ENCODE measurements at places on chromosomes 2 and 18. TPM values are rescaled to one million over a fixed set of nuclear protein-coding genes. Genes with fewer than 3 reads are reported as not detected.

Gene GNLY
- total RNA-seq = not detected

Gene UGT1A3
- not detected for total RNA-seq

Gene LAMA3
- 4.9 TPM for total RNA-seq

Gene DAPL1
- not detected for total RNA-seq

Gene SYT4
- 10.4 TPM for total RNA-seq

Gene MSTN
- not detected for total RNA-seq

Gene DCDC2C
- not detected for total RNA-seq

Gene CABYR
- 48.4 TPM for total RNA-seq

DNA sequence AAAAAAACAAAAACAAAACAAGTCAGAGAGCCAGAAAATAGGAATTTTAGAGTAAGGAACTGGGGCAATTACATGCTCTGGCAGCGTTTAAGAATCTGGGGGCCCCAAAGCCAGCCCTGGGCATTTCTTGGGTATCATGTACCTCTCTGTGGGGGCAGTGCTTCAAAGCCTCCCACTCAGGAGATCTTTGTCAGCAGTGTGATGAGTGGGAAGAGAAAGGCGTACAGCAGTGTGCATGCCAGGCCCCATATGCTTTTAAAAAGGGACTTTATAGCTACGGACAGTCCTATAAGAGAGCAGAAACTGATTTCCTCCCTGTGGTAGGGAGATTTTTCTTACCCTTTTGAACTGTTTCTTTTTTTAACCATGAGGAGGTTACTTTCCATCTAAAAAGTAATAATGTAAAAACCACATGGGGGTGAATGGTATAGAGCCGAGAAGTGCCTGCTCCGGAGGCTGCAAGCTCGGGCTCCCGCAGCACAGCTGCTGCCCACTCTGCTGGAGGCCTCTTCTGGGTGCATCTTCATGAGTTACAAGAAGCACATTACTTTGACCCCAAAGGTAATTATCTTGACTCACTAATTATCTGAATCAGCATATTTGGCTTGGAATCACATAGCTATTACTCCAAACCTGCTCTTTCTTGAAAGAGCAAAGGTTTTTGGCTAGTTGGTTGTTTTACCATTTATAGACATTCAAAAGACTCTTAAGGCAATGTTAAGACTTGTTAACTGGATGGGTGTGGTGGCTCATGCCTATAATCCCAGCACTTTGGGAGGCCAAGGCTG is 46.4 kb downstream of the PROC start:
- H3K4me3 ChIP-seq = no peak overlapping the region
- peaks cover 23% of the 10 kb centered on the region for H3K4me1 ChIP-seq
- H3K27me3 ChIP-seq = no peaks in the 10 kb centered on the region
- peak overlapping the region; percentile 79 for H3K27ac ChIP-seq
- no peak for DNase-seq

GRCh38 chr2:17571681-17572080 is 31.2 kb downstream of the VSNL1 start:
- no peak overlapping the region for H3K4me3 ChIP-seq
- no peaks in the 10 kb centered on the region for H3K27me3 ChIP-seq
- 0 out of 2 replicates have a peak overlapping the region, but pooled peaks have one; percentile 11 for H3K27ac ChIP-seq
- no peak for DNase-seq

- no peaks in the 10 kb centered on the region for H3K4me1 ChIP-seq
- H3K27ac ChIP-seq = no peak overlapping the region
- no peaks in the 10 kb centered on the region for H3K36me3 ChIP-seq
- peak; percentile 62 for DNase-seq
- peaks cover 28% of the 10 kb centered on the region for H3K27me3 ChIP-seq
Observed at GRCh38 chr2:232875256-232876121, 5.4 kb downstream of the SNORC start.

DNA sequence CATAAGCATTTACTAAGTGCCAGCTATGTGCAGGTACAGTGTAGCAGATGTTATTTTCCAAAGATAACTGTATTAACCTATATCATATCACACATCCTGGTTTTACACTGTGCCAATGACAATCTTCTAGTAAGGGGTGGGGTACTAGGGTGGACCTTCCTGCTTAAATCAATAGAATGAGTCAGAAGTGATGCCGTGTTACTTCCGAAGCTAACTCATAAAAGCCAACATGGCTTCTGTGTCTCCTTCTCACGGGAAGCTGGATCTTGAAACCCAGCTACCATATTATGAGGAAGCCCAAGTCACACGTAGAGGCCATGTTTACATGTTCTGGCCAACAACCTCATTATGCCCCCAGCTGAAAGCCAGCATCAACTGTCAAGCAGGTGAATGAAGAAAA is 59.1 kb downstream of the MRPL33 start:
- no peak for DNase-seq
- no peak overlapping the region for H3K4me3 ChIP-seq
- H3K36me3 ChIP-seq = no peaks in the 10 kb centered on the region
- H3K27ac ChIP-seq = no peak overlapping the region
- no peaks in the 10 kb centered on the region for H3K4me1 ChIP-seq
- no peaks in the 10 kb centered on the region for H3K27me3 ChIP-seq

GRCh38 chr18:11037533-11038240 is 111.7 kb downstream of the PIEZO2 start:
- H3K4me1 ChIP-seq = peaks cover 3% of the 10 kb centered on the region
- no peak for DNase-seq
- H3K27ac ChIP-seq = no peak overlapping the region
- no peaks in the 10 kb centered on the region for H3K36me3 ChIP-seq

- H3K4me1 ChIP-seq = peaks cover 4% of the 10 kb centered on the region
- H3K36me3 ChIP-seq = no peaks in the 10 kb centered on the region
- no peak overlapping the region for H3K4me3 ChIP-seq
- peaks cover 19% of the 10 kb centered on the region for H3K27me3 ChIP-seq
- H3K27ac ChIP-seq = no peak overlapping the region
Observed at GRCh38 chr2:70918016-70918415, 17.7 kb upstream of the ATP6V1B1 start.

- H3K27me3 ChIP-seq = no peaks in the 10 kb centered on the region
- no peak overlapping the region for H3K4me3 ChIP-seq
Observed at GRCh38 chr2:226410247-226410835, 389.3 kb downstream of the IRS1 start.

DNA sequence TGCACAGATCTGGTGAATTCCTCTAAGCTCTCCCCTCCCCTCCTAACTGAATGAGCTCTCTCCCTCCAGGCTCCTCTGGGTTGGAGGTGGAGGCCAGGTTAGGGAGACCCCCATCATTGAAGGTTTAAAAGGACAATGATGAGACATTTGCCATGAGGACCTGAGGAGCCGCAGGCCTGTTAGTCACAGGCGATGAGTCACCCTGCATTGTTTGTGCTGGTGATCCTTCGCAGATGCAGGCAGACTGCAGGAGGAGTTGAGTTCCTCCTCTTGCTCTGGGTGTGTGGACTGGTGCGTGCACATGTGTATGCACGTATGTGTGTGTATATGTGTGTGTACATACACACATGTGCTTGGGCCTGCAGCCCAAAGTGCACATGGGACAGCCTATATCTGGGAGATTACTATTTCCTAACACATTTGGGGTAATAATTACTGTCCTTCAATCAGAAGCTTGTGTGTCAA is 42.0 kb downstream of the MCFD2 start:
- H3K27me3 ChIP-seq = no peaks in the 10 kb centered on the region
- no peak overlapping the region for H3K4me3 ChIP-seq
- H3K4me1 ChIP-seq = no peaks in the 10 kb centered on the region
- no peak overlapping the region for H3K27ac ChIP-seq

DNA sequence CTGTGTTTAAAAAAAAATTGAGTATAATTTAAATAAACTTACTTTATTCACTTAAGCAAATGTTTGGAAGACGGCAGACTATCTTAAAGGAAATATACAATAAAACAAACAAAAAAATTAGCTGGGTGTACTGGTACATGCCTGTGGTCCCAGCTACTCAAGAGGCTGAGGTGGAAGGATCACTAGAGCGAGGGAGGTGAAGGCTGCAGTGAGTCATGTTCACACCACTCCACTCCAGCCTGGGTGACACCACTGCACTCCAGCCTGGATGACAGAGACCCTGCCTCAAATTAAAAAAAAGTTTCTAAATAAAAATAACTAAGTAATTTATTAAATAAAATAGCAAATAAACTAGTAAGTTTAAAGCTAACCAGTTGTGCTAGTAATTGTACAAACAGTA is 7.5 kb downstream of the PUM2 start:
- H3K27ac ChIP-seq = no peak overlapping the region
- no peak for DNase-seq
- H3K4me1 ChIP-seq = peaks cover 57% of the 10 kb centered on the region
- no peaks in the 10 kb centered on the region for H3K36me3 ChIP-seq
- H3K27me3 ChIP-seq = no peaks in the 10 kb centered on the region

DNA sequence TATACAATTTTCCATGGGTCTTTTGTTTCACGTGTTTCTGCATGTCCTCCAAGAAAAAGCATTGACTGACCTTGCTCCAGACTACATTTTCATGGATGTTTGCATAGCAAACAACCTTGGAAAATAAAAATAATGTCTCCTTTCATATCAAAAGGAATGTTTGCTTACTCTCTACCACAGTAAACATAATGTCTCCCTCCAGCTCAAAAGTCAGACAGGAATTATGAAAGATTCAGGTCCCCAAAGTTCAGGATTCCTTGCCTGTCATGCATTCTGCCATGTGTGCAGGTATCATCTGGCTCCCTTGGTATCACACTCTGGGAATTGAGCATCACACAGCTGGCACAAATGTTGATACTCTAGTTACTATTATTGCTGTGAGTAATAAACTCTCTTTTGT is 103.1 kb upstream of the ZC3H15 start:
- no peaks in the 10 kb centered on the region for H3K36me3 ChIP-seq
- no peak overlapping the region for H3K27ac ChIP-seq
- DNase-seq = no peak
- H3K4me1 ChIP-seq = no peaks in the 10 kb centered on the region

- no peak overlapping the region for H3K27ac ChIP-seq
- H3K4me1 ChIP-seq = no peaks in the 10 kb centered on the region
- no peak for DNase-seq
- no peaks in the 10 kb centered on the region for H3K27me3 ChIP-seq
Observed at GRCh38 chr2:173229086-173229485, 125.6 kb upstream of the CDCA7 start.

- H3K4me1 ChIP-seq = no peaks in the 10 kb centered on the region
- DNase-seq = no peak
- H3K4me3 ChIP-seq = no peak overlapping the region
- no peaks in the 10 kb centered on the region for H3K27me3 ChIP-seq
Observed at GRCh38 chr2:30218338-30218713, 13.0 kb upstream of the LBH start.

GRCh38 chr2:67268797-67269196 is 128.3 kb upstream of the ETAA1 start:
- no peak overlapping the region for H3K4me3 ChIP-seq
- H3K4me1 ChIP-seq = peaks cover 12% of the 10 kb centered on the region
- DNase-seq = no peak
- no peaks in the 10 kb centered on the region for H3K36me3 ChIP-seq
- H3K27me3 ChIP-seq = no peaks in the 10 kb centered on the region

DNA sequence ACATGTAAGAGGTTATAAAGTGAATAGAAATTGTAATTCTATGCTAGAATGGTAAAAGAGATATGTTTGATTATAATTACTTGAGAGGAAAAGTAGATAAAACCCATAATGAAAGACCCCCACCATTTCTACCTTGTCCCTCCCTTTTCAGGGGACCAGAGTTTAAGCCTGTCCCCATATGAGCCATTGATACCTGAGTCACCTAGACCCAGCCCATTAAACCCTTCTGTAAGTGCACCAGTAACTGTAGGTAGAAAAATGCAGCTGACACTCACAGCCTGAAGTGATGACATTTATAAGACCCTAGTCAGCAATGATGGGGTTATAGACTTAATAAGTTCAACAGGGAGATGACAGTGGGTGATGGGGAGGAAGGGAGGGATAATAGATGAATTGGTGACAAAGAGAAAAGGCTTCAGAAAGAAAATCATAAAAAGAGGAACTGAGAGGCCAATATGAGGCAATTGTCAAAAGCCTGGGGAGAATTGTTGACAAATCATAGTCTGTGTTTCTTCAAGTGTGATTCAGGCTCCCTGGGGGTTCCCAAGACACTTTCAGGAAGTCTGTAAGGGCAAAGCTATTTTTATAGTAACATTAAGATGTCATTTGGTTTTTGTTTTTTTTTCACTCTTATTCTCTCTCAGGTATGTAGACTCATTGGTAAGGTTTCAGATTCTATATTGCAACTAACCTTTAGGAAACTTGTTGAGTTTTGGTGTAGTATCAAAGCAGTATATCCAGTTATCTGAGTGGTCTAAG is 544.2 kb downstream of the SATB2 start:
- no peak for DNase-seq
- no peaks in the 10 kb centered on the region for H3K36me3 ChIP-seq
- no peak overlapping the region for H3K27ac ChIP-seq
- H3K4me3 ChIP-seq = no peak overlapping the region

- H3K4me1 ChIP-seq = peaks cover 33% of the 10 kb centered on the region
- no peak overlapping the region for H3K4me3 ChIP-seq
- H3K27ac ChIP-seq = peak overlapping the region; percentile 87
Observed at GRCh38 chr2:39468579-39469451, 31.7 kb upstream of the MAP4K3 start.

- H3K27me3 ChIP-seq = no peaks in the 10 kb centered on the region
- peaks cover 10% of the 10 kb centered on the region for H3K4me1 ChIP-seq
- no peak overlapping the region for H3K27ac ChIP-seq
- no peak for DNase-seq
Observed at GRCh38 chr2:9650119-9650821, 19.5 kb upstream of the YWHAQ start.

GRCh38 chr2:214196260-214196659 is 214.6 kb upstream of the VWC2L start:
- H3K4me1 ChIP-seq = no peaks in the 10 kb centered on the region
- H3K27ac ChIP-seq = no peak overlapping the region
- no peaks in the 10 kb centered on the region for H3K27me3 ChIP-seq
- no peak for DNase-seq

- peaks cover 17% of the 10 kb centered on the region for H3K27me3 ChIP-seq
- DNase-seq = no peak
- H3K4me3 ChIP-seq = peak overlapping the region; percentile 86
- no peaks in the 10 kb centered on the region for H3K36me3 ChIP-seq
- H3K4me1 ChIP-seq = peaks cover 18% of the 10 kb centered on the region
- H3K27ac ChIP-seq = no peak overlapping the region
Observed at GRCh38 chr2:46942891-46943626, 27.5 kb upstream of the MCFD2 start.

Data from GM23338 (cell line).